SIG-M5 (cell line): ENCODE measurements at places on chromosomes 12 and 14.

- DNase-seq: no peak
These were observed 157.0 kb downstream of the FLRT2 start for GRCh38 chr14:85686908-85687307.

- DNase-seq: no peak
These were observed 2.2 kb upstream of the DLK1 start for GRCh38 chr14:100724536-100724935.

DNA sequence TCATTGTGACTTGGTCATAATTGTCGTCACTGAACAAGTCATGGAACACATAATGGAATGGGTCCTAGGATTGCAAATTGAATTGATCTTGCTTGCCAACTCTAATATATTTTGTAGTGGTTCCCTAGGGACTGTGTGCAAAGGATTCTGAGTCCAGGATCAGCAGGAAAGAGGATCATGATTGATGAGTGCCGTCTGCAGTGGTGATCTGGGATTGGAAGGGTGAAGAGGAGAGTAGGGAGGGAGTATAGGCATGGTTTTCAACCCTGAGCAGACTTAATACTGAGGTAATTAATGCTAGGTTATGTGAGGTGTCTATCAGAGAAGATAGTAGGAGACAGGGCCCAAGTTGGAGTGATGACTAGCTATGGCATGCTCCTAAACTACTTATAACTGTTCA lies 168.9 kb downstream of the ESR2 start:
- no peak for DNase-seq

DNA sequence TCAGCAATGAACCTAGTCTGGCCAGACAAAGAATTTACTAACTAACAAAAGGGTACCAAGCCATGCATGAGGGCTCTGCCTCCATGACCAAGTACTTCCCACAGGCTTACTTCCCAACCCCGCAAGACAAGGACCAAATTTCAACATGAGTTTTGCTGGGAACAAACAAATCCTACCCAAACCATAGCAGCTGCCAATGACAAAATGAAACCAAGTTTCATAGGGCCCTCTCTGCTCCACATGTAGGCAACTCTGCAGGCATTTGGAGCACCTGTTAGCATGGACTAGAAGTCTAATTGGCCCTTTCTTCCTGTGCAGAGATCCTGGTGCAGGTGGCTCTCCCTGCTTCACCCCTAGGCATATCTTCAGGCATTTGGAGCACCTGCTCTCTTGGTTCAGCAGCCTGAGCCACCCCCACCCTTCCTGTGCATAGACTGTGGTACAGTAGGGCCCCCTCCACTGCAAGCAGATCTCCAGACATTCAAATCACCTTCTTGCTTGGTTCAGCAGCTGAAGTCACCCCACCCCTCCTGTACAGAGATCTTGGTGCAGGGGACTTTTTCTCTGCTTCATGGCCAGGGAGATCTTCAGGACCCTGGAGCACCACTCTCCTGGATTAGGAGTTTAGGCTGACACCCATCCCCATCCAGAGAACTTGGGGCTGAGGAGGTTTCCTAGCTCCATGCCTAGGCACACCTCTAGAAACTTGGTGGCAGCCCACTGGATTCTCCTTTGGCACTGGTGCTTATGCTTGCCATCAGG lies 308.7 kb downstream of the RPAP3 start:
- no peak for DNase-seq
